ENCODE measurements at places on chromosomes 4 and X.

GRCh38 chr4:73850261-73850970 is 2.7 kb upstream of the PF4V1 start:
- no peak for DNase-seq

GRCh38 chr4:3303923-3304710 is 11.3 kb downstream of the RGS12 start:
- DNase-seq: peak; percentile 32

- no peak for DNase-seq
Measured at GRCh38 chrX:16733013-16733412, 13.6 kb downstream of the SYAP1 start.

DNA sequence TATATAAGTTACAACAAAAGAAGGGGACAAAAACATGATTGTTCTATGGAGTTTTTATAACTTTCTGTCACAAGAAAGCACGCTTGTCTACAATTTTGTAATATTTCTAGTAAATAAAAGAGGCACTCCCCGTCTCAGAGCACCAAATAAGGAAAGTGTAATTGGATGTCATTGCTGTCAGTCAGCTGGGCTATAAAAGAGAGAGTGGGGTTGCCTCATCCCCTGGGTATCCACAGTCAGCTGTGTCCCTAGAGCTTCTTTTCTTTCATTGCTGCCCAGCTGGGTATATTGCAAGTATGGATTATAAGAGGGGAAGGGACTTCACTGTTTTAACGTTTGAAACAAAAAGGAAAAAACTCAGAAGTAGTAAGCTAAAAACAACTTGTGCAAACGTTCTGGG is 61.3 kb downstream of the NPNT start:
- DNase-seq: no peak

DNA sequence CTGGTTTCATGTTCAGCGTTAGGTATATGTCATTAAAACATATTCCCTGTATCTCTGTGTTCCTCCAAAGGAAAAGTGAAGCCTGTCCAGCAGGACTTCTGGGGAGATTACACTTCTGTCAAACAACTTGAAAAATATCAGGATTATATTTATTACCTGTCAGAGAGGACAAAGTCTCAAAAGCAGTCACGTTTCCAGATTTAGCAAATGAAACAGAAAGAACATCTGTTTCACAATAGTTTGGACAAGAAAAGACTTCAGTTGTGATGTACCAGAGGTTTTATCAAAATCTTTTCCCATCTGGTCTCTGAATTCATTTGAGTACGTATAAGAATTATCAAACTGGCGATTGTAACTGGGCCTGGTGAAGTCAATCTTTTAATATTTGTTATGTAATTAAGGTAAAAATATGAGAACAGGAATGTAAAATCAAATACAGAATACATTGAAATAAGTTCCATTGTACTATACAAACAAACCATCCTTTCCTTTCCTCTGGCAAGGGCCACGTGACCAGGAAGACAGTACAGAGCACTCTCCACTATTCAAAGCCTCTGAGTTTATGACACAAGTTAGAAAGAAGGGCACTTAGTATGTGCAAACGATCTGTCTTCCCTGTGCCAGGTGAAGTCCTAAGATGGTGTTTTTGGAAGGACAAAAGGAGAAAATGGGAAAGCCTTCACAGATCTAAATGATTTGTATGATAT is 3.2 kb downstream of the CASP3 start:
- no peak for DNase-seq

DNA sequence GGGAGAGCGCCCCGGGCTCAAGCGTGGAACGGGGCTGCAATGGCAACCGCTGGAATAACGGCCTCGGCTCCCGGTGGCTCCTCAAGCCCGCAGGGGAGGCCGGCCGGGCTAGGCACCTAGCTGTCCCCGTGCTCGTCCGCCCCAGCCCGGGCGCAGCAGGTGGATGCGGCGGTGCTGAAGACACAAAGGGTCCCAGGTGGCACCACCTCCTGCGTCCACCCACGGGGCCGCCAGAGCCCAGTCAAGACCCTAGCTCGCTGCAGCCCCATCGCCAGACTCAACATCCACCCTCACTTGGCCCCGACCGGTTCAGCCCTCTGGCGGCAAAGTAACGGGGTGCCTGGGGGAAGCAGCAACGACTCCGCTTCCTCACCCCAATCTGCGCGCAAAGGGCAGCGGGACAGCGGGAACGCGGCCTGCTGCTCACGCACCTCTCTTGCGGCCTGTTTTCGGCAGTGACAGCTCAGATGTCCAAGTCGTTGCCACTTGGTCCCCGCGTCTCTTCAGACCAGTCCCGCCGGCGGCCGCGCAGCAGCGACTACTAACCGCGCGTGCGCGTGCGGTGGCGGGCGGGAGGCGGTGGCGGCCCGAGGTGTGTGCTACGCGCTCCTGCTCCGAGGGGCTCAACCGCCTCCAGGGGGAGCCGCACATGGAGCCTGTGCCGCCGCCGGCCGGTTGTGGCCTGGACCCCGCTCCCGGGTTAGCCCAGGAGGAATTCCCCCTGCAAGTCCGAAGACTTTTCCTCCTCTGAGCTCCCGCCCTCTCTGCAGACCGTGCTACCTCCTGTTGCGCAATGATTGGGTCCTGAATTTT is at the start of gene CLGN:
CLGN (minus strand) TSS at position 543 of the 813 bp plus-strand sequence. CDS start 14,570 bp downstream, outside the sequence.
- peak; percentile 89 for DNase-seq

- DNase-seq: no peak
Measured at GRCh38 chrX:44244008-44244407, 99.5 kb downstream of the EFHC2 start.

DNA sequence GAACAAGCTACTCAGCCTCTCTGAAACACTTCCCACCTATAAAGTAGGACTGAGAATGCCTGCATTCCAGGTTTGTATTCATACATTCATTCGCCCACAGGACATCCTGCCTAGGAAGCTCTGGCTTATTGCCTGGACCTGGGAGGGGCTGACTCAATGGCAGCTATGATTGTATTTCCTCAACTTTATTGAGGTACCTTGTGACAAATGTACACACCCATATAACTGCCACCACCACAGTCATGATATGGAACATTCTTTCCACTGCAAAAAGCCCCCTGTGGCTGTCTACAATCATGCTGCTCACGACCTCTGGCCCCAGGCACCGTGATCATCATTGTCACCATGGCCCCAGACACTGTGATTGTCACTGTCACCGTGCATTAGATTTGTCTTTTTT is 68.3 kb downstream of the ABLIM2 start:
- no peak for DNase-seq

- no peak for DNase-seq
Measured at GRCh38 chr4:17163156-17163771, 264.8 kb upstream of the LDB2 start.

DNA sequence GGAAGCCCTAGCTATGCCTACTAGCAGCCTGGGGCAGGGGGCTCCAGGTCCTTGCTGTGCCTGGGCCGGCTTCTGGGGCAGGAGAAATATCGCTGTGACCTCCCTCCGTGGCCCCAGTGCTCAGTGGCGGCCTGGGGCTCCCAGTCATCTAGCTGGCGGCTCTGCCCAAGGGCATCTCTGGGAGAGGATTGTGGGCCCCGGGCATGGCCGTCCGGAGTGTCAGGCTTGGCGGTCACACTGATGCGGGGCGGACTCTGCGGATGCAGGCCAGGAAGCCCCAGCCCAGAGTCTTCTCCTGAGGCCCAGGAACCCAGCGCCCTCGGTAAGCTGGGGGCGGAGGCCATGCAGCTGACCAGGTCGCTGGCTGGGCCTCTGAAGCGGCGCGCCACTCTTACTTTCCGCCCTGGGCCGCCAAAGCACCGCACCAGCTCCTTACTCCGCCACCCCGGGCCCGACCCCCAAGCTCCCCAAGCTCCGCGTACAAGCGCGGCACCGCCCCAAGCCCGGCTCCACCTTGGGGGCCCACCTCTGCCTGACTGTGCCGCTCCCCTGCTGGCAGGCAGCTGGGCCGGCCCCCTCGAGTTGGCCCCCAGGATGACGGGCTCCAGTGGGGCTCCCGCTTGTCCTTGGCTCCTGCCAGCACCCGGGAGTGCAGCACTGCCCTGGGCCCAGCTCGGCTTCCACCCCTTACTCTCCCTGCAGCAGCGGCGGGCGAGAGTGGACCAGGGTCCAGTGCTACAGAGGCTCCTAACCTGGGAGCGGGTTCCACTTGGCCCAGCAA is 720.0 kb downstream of the PCDH18 start:
- peak; percentile 67 for DNase-seq

DNA sequence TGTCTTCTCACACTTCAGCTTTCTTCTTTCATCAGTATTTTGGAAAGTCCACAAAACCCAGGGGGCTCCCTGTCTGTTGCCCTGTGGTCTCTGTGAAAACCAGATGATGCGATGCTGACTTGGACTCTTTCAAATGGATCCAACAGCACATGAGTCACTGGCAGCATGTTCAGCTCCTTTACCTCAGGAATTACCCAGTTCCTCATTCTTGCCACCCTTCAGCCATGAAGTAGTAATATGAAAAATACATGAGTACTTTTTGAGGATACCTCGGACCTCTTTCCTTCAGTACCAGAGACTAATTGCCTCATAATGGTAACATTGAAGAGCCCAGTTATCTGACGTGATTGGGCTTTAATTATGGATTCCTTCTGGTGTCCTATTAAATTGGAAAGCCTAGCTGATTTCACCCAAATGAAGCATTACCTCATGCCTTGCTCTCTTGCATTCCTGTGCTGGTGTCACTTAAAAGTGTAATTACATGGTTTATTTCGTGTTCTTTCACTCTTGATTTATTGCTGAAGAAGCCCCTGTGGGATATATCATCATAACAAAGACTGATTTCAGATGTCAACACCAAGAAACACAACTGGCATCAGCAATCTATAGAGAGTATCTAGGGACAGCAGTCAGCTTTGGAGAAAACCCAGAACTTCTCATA is 63.4 kb downstream of the NFKB1 start:
- DNase-seq: no peak

DNA sequence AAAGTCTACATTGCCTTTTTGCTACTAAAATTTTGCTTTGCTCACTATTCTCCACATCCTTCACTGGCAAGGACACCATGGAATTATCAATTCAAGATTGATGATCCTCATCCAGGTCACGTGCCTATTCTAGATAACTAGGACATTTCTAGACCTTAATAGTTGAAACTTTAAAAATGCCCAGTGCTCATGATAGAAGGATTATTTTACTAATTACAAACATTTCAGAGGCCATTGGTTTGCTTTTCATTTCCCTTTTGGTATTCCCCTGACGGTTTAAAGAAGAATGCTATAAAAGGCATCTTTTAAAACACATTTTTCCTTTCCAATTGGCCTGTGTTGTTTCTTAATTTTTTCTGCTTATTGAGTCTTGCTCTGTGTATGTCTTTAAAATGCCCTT is 249.4 kb downstream of the NDST4 start:
- DNase-seq: no peak

DNA sequence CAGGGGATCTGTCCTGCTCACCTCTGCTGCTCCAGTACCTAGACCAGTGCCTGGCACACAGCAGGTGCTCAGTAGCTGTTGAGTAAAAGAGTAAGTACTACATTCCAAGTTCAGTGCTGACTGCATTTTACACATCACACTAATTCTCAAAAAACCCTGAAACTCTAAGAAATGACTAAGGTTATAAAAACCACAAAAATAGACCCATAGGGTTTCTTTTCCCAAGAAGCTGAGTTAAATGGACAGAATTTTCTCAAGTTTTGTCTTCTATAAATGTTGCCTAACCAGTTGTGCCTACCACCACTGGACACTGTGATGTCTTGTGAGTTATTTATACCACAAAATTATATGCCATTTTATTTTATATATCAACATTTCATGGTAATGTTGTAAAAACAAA is 78.9 kb upstream of the RXFP1 start:
- no peak for DNase-seq

DNA sequence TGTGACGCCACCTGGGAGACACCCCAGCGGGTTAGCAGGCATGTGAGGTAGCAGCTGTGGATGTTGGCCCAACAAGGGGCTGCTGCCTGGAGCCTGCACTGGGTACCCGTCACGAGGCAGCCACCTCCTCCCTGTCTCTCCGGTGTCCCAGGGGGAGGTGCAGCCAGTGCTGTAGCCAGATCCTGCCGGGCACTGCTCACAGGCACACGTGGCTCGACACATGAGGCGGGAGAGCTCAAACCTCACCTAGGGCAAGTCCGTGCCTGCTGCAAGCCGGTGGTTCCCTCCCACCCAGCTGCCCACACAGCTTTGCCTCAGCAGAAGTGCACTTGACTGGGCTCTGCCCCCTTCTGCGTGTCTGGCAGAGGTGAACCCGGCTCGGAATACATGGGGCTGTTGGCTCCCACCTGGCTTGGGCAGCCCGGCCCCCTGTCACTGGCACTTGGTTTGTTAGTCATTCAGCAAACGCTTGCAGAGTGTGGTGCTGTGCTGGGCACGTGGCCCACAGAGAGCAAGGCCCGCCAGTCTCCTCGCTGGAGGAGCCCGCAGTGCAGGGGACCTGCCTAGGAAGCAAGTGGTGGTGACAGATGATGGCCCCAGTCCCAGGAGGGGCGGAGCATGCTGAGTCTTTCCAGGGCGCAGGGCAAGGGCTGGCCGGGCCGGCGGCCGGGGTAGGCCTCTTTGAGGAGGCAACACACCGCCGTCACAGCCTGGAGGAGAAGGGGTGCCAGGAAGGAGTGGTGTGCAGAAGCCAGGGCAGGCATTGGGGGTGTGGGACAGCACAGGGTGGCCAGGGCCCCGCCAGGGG is 10.1 kb upstream of the SH3TC1 start:
- no peak for DNase-seq

GRCh38 chrX:72360326-72360725 is 54.6 kb upstream of the CITED1 start:
- no peak for DNase-seq

DNA sequence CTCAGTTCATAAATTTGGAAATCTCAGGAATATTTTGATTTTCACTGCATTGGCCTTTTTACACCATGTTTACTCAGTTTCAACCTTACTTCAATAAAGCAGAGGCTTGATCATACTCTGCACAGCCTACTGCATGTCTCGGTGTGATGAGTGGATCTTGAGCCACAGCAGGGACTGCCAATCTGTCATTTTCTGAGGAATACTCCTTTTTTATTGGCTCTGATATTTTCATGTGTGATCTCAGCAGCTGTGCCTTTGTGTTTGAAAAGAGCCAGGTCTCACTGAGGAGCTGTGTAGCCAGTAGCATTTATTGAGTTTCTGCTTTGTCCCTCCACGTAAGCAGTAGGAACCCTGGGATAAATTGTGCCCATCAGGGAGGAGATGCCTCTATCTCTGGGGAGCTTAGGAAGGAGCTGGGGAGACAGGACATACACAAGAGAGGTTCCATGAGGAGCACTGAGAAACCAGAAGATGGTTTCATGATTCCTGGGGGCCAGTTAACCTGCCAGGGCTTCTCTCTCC is 18.9 kb upstream of the TRIM2 start:
- no peak for DNase-seq

- DNase-seq: no peak
Measured at GRCh38 chr4:112127048-112127637, 18.1 kb upstream of the FAM241A start.

GRCh38 chr4:15003401-15003890 is 1.2 kb downstream of the CPEB2 start:
- peak; percentile 95 for DNase-seq

- peak; percentile 85 for DNase-seq
Measured at GRCh38 chr4:1204828-1205585, 32.6 kb upstream of the SPON2 start.

DNA sequence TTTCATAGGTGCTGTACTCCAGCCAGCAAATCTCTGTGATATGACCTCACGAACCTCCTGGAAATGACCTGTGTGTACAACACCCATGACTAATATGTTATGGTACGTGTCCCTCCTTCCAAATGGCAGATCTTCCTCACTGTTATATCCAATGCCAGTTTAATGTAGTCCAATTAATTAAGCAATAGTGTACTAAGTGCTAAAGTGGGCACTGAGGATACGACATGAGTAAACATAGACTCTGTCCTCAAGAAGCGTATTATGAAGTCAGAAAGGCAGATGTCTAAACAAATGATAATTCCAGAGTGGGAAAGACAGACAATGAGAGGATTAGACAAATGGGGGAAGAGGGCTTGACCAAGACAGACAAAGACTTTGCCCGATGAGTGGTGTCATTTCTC is 33.9 kb downstream of the GPRIN3 start:
- no peak for DNase-seq
